Mammary epithelial cell (primary cell): ENCODE measurements at places on chromosomes 2 and 18. TPM values are rescaled to one million over a fixed set of nuclear protein-coding genes. Genes with fewer than 3 reads are reported as not detected.

FIGN gene
- polyA plus RNA-seq, result 2.7 TPM

TMEM18 gene
- 28.0 TPM for polyA plus RNA-seq

B3GNT2 gene
- 21.2 TPM for polyA plus RNA-seq

ENOSF1 gene
- polyA plus RNA-seq, result 16.4 TPM

TUBA4B gene
- polyA plus RNA-seq, result 0.08 TPM

CD302 gene
- polyA plus RNA-seq, result 1.6 TPM

BZW1 gene
- 288 TPM for polyA plus RNA-seq

MAL gene
- polyA plus RNA-seq, result not detected

RUFY4 gene
- not detected for polyA plus RNA-seq

CHN1 gene
- 8.2 TPM for polyA plus RNA-seq

ALPP gene
- 0.03 TPM for polyA plus RNA-seq

DCC gene
- polyA plus RNA-seq, result not detected
